A549 treated with CpdA at 1 μM for 4 hours (cell line): ENCODE measurements at places on chromosomes 12 and 14. TPM values are rescaled to one million over a fixed set of nuclear protein-coding genes. Genes with fewer than 3 reads are reported as not detected.

VAMP1 gene
- 9.3 to 14.6 TPM (median 11.5 TPM) in 5 replicates for total RNA-seq

CEP170B gene
- 19.0 to 27.2 TPM (median 20.7 TPM) in 5 replicates for total RNA-seq

SLC6A13 gene
- 0.21 to 0.66 TPM (median 0.51 TPM) in 4 of 5 replicates, not detected in the other for total RNA-seq

OR4E2 gene
- total RNA-seq = not detected in 5 replicates

SLC39A5 gene
- 0.13 TPM in 1 of 5 replicates, not detected in the others for total RNA-seq

OTX2 gene
- total RNA-seq = not detected in 5 replicates

YEATS4 gene
- total RNA-seq = 32.1 to 48.4 TPM (median 35.5 TPM) in 5 replicates

ACSM4 gene
- total RNA-seq = not detected in 5 replicates

ERP27 gene
- total RNA-seq = not detected in 5 replicates

TRPV4 gene
- total RNA-seq = 0.07 to 0.11 TPM (median 0.09 TPM) in 4 of 5 replicates, not detected in the other

IRAK3 gene
- 0.03 to 0.09 TPM (median 0.06 TPM) in 5 replicates for total RNA-seq

HHIPL1 gene
- 0.19 to 0.25 TPM (median 0.22 TPM) in 5 replicates for total RNA-seq

IL26 gene
- total RNA-seq = not detected in 5 replicates

RPGRIP1 gene
- 0.21 to 0.51 TPM (median 0.34 TPM) in 5 replicates for total RNA-seq

KCNC2 gene
- not detected in 5 replicates for total RNA-seq

LRRC23 gene
- 16.4 to 17.9 TPM (median 16.5 TPM) in 5 replicates for total RNA-seq

TC2N gene
- total RNA-seq = 0.54 to 0.71 TPM (median 0.61 TPM) in 5 replicates

NRL gene
- total RNA-seq = 0.48 to 1.2 TPM (median 1.0 TPM) in 5 replicates

TTC8 gene
- 38.2 to 45.5 TPM (median 43.4 TPM) in 5 replicates for total RNA-seq

HOXC13 gene
- total RNA-seq = 7.5 to 12.4 TPM (median 8.7 TPM) in 5 replicates

C12orf50 gene
- 0.05 to 0.19 TPM (median 0.13 TPM) in 3 of 5 replicates, not detected in the others for total RNA-seq

TMPO gene
- total RNA-seq = 87.3 to 122 TPM (median 91.7 TPM) in 5 replicates

OVCH1 gene
- total RNA-seq = not detected in 5 replicates

OR4L1 gene
- total RNA-seq = not detected in 5 replicates

POTEM gene
- not detected in 5 replicates for total RNA-seq

COL2A1 gene
- total RNA-seq = 0.02 to 0.15 TPM (median 0.08 TPM) in 3 of 5 replicates, not detected in the others

CLEC9A gene
- total RNA-seq = not detected in 5 replicates

OR4E1 gene
- total RNA-seq = not detected in 5 replicates

EIF2S3B gene
- 0.45 to 1.2 TPM (median 0.67 TPM) in 5 replicates for total RNA-seq

RESF1 gene
- 20.9 to 31.5 TPM (median 23.3 TPM) in 5 replicates for total RNA-seq

HOXC4 gene
- 2.4 to 4.2 TPM (median 4.0 TPM) in 5 replicates for total RNA-seq

TTC6 gene
- total RNA-seq = 0.14 to 0.50 TPM (median 0.35 TPM) in 5 replicates

GLIPR1L1 gene
- total RNA-seq = not detected in 5 replicates

RNF31 gene
- 21.0 to 29.8 TPM (median 27.3 TPM) in 5 replicates for total RNA-seq

GALNT8 gene
- not detected in 5 replicates for total RNA-seq
